ENCODE measurements at places on chromosomes 7 and 10. TPM values are rescaled to one million over a fixed set of nuclear protein-coding genes. Genes with fewer than 3 reads are reported as not detected.
A peak's percentile ranks its signal among the peaks of the same experiment; 100 is the strongest.

The PUS7 gene
- total RNA-seq, result 13.6 TPM

DNA sequence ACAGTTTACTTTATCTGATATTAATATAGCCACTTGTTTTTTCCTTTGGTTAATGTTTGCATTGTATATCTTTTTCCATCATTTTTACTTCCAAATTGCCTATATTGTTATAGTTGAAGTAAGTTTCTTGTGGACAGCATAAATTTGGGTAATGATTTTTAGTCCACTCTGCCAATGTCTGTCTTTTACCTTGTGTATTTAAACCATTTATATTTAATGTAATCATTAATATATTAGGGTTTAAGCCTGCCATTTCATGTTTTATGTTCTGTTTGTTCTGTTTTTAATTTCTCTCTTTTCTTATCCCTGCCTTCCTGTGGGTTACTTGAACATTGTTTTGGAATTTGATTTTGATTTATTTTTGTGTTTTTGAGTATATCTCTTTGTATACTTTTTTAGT lies 12.8 kb upstream of the NOD1 start:
- no peaks in the 10 kb centered on the region for H3K4me1 ChIP-seq
- DNase-seq, result no peak
- H3K27ac ChIP-seq, result no peak overlapping the region
- H3K27me3 ChIP-seq, result no peaks in the 10 kb centered on the region
- H3K36me3 ChIP-seq, result no peaks in the 10 kb centered on the region

DNA sequence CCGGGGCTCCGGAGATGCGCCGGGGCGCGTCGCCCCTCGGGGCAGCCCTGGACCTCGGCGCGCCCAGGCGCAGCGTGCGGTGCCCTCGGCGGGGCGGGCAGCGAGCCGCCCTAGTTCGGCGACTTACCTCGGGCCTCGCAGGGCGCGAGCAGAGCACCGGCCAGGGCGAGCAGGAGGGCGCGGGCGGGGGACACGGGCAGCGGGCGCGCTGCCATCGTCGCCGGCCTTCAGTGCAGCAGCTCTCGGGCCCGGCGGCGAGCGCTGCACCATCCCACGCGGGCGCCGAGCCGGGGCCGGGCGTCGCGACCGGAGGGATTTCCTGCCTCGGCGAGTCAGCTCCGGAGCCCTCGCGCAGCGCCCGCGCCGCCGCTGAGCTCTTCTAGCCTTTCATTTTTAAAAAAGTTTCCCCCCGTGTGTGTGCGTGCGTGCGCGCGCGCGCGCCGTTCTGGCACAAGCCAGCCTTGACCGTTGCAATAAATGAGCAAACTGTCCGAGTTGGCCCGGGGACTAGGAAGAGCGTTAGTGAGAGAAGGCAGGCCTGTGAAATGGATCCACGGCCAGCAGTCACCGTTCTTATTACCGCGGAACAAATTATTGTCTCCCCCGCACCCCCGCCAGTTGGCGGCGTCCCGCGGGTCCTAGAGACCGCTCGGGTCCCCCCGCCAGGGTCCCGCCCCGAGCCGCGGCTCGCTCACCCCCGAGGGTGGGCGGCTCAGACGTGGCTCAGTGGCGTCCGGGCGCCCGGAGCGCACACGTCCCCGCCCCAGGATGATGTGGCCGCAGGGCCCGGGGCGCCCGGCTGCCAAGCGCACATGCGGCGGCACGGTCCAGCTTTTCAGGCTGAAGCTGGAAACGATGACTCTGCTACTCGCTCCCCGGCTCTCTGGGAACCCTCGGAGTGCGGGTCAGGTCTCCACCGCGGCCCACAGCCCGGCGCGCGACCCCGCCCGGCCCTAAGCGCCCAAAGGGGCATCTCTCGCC lies at the start of gene ADAM12:
ADAM12 (minus strand) TSS at position 547 of the 981 bp plus-strand sequence; CDS start at position 215, 332 bp downstream.
- peak within 1 kb of the TSS; percentile 19 for H3K27ac ChIP-seq
- DNase-seq, result peak; percentile 70
- H3K4me3 ChIP-seq, result peak within 1 kb of the TSS; percentile 36
- H3K27me3 ChIP-seq, result no peaks in the 10 kb centered on the region
- peaks cover 5% of the 10 kb centered on the region for H3K4me1 ChIP-seq

DNA sequence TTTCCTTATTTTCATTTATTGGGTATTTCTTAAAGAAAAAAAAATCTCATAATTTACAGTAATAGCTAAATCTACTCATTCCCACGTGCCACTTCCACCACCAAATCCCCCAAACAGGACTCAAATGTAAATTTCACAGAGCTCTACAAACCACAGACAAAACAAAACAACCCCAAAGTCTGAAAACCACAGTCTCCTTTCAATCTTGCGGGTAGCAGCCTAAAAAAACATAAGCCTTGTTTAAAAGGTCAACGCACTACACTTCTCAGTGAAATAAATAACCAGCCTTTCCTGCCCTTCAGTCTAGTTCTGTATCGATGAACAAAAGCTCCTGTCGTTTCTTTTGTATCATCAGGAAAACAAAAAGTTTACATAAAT lies 121.8 kb upstream of the AFAP1L2 start:
- no peaks in the 10 kb centered on the region for H3K36me3 ChIP-seq
- H3K27ac ChIP-seq, result peak overlapping the region; percentile 79
- DNase-seq, result no peak
- no peaks in the 10 kb centered on the region for H3K27me3 ChIP-seq
- H3K4me3 ChIP-seq, result peak overlapping the region; percentile 45
- H3K4me1 ChIP-seq, result peaks cover 11% of the 10 kb centered on the region

DNA sequence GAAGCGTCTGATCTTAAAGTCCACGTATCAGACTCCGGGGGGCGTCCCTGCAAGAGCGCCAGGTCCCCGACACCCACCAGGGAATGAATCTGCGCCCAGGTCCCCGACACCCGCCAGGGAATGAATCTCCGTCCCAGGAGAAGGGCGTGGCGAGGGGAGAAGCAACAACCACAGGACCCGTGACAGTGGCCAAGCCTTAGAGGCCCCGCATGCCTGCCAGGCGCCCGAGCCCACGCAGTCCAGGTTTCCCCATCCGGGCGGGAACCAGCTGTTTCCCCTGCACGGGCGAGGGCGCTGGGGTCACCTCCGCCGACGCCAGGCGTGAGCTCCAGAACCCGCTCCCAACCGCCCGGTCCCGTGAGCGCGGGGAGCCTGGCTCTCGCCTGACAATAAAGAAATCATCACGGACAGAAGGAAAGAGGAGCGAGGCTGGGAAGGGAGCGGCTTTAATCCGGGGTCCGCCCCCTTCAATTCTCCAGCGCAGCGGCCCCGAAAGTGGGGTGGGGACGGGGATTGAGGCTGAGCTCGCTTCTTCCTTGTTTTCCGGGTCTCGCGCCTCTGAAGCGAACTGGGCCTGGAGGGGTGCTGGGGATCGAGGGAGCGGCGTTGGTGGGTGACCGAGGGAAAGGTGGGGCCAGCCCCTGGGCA lies 29.0 kb upstream of the BMS1 start:
- no peaks in the 10 kb centered on the region for H3K36me3 ChIP-seq
- H3K4me3 ChIP-seq, result peak overlapping the region; percentile 54
- peaks cover 8% of the 10 kb centered on the region for H3K4me1 ChIP-seq
- no peak for DNase-seq
- no peaks in the 10 kb centered on the region for H3K27me3 ChIP-seq
- no peak overlapping the region for H3K27ac ChIP-seq

- H3K4me1 ChIP-seq, result no peaks in the 10 kb centered on the region
- no peaks in the 10 kb centered on the region for H3K27me3 ChIP-seq
- no peak overlapping the region for H3K27ac ChIP-seq
Measured at GRCh38 chr10:28200775-28201174, 102.1 kb downstream of the MPP7 start.

GRCh38 chr7:151379193-151379520 lies 30.7 kb downstream of the WDR86 start:
- H3K27me3 ChIP-seq, result peaks cover 3% of the 10 kb centered on the region
- H3K4me1 ChIP-seq, result peaks cover 10% of the 10 kb centered on the region
- H3K27ac ChIP-seq, result no peak overlapping the region
- H3K36me3 ChIP-seq, result no peaks in the 10 kb centered on the region
- no peak for DNase-seq
- no peak overlapping the region for H3K4me3 ChIP-seq

DNA sequence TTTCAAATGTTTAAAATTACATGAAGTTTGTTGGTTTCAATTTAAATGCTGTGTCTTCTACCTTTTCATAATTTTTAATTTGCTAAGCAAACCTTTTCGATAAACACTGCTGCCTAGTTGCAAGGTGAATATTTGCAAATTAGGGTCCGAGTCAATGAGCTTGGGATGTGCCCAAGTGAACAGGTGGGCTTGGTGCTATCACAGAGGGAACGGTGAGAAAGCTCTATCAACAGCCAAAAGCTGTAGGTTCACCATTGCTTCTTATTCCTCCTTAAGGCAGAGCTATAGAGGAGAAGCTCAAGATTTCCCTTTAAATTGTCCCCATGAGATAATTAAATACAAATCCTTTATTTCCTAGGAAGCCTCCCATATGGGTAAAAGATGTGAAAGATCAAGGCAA lies 245.3 kb upstream of the CELF2 start:
- no peak overlapping the region for H3K27ac ChIP-seq
- H3K27me3 ChIP-seq, result no peaks in the 10 kb centered on the region
- DNase-seq, result no peak

DNA sequence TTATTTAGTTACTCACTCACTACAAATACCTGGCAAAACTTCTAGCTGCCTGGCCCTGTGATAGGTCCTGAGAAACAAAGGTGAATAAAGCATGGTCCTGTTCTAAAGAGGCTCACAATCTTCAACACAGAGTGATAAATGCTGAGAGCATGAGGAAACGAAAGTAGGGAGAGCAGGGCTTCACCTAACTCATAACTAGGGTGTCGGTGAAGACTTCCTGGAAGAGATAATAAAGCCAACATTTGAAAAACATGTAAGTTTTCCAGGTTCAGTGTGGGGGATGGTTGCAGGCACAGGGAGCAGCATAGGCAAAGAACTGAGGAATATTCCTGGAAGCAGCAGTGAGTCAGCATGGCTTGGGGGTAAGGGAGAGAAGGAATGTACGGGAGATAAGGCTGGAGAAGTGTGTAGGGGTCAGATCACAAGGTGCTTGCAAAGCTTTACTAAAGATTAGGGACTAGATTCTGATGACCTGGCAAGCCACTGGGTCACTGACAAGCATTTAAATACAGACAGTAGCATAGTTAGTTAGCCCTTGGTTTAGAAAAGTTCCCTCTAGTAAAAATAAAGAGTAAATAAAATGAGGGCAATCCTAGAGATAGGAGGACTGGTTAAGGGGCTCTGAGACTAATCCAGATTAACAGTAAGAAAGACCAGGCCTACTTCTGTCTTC lies 5.1 kb downstream of the KEL start:
- no peaks in the 10 kb centered on the region for H3K4me1 ChIP-seq
- no peak overlapping the region for H3K27ac ChIP-seq
- H3K4me3 ChIP-seq, result no peak overlapping the region

GRCh38 chr7:129903935-129904334 lies 48.8 kb downstream of the UBE2H start:
- no peak for DNase-seq
- no peak overlapping the region for H3K27ac ChIP-seq
- H3K27me3 ChIP-seq, result no peaks in the 10 kb centered on the region
- H3K4me1 ChIP-seq, result peaks cover 8% of the 10 kb centered on the region

DNA sequence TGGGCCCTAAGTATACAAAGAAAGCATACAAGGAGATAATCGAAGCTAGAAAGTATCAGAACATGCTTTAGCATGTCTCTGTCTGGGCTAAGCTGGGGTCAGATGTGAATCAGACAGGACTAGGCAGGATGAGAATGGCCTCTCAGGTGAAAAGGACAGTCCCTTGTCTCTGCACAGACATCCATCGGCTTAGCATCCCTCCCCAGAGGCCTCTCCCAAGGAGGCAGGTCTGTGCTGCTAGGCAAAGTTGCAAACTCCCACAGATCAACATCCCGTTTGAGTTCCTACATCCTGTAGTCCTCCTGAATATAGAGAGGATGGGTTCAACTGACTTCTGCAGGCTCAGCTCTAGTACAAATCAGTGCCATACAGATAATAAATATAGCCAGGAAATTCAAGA lies 24.5 kb downstream of the CHST15 start:
- no peak for DNase-seq
- H3K27me3 ChIP-seq, result no peaks in the 10 kb centered on the region
- peaks cover 19% of the 10 kb centered on the region for H3K4me1 ChIP-seq

DNA sequence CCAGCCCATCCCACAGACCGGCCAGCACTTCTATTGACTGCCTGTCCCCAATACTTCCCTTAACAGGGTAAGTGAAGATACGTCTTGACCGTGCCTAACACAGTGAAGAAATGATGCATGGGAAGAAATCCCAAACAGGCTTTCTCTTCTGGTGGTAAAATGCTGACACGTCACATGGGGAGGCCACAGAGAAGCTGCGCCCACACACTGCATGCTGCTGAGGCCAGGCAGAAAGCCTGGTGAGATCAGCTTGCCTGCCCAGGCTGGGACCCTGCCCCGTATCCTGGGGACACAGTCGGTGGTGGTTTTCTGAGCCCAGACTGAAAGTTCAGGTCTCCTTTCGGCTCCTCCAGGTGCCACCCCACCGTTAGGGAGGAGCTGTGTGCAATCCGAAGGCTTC lies 356.3 kb upstream of the MGMT start:
- no peak for DNase-seq
- H3K27ac ChIP-seq, result no peak overlapping the region
- H3K4me3 ChIP-seq, result no peak overlapping the region
- no peaks in the 10 kb centered on the region for H3K27me3 ChIP-seq
- no peaks in the 10 kb centered on the region for H3K4me1 ChIP-seq

DNA sequence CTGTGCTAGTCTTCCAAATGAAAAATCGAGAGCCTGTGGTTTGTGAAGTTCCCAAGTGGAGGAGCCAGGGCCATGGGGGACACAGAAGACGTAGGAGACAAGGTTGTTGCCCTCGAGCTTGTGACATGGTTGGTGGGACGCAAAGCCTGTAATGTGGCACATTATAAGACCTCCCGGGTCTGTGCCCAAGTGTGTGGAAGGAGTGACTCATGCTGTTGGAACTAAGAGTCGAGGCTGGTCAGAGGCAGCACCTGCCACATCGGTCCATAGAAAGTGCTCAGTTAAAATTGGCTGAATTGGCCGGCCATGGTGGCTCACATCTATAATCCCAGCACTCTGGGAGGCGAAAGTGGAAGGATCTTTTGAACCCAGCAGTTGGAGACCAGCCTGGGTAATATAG lies 27.0 kb upstream of the PODXL start:
- H3K4me1 ChIP-seq, result no peaks in the 10 kb centered on the region
- H3K27ac ChIP-seq, result no peak overlapping the region
- DNase-seq, result no peak

- no peak overlapping the region for H3K4me3 ChIP-seq
- peak; percentile 49 for DNase-seq
- H3K4me1 ChIP-seq, result no peaks in the 10 kb centered on the region
- no peak overlapping the region for H3K27ac ChIP-seq
- no peaks in the 10 kb centered on the region for H3K36me3 ChIP-seq
Measured at GRCh38 chr10:123559066-123559822, 106.9 kb upstream of the GPR26 start.

All from ovary (tissue), 10 donors.